ENCODE measurements at places on chromosomes 2 and 18.

GRCh38 chr18:53745224-53745967, 479.1 kb downstream of the MBD2 start:
- no peak for DNase-seq

- DNase-seq = peak; percentile 63
Observed at GRCh38 chr2:216404010-216404618, 8.2 kb upstream of the SMARCAL1 start.

DNA sequence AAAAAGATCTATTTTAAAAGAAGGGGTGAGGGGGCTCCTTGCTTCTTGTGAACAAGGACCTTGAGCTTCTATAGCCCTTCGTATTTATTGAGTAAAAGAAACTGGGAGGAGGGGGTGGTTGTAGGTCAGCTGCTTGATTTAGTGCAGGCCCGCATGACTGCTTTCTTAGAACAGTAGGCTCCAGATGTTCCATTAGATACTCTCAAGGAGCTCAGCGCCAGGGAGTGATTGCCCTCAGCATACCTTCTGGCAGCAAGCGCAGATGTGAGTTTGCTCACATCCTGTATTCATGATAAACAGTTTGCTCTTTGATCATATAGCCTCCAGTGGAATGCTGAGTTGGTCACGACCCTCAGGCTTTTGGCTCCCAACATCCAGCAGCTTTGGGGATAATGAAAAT, 108.9 kb upstream of the XPO1 start:
- no peak for DNase-seq

DNA sequence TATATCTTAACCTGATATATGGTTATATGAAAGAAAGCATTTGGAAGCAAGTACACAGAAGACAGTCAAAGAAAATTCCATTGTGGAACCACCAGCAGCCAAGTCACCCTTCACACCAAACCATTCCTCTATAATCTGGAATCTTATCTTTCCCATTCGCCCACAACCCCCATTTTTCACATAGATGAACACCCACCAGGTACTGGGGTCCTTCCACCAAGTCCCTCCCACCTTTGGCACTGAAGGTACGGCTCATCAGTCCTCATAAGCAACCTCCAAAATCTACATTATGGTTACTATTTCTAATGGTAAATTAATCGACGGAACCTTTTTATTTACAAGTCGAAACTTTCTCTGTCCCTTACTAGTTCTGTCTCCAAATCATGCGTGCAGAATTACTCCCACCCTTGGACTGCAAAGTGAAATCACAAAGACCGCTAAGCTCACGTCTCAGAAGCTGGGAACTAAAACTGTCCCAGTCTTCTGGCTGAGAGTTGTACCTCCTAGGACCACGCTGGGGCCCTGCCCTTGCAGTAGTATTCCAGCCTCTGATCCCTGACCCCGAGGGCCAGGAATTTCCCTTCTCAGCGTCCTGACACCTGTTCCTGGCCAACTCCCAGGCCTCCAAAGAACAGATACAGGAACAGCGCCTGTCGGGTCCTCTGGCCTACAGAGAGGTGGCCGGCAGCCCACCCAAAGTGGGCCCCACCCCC, 702 bp downstream of the OLA1 start:
- DNase-seq = no peak

DNA sequence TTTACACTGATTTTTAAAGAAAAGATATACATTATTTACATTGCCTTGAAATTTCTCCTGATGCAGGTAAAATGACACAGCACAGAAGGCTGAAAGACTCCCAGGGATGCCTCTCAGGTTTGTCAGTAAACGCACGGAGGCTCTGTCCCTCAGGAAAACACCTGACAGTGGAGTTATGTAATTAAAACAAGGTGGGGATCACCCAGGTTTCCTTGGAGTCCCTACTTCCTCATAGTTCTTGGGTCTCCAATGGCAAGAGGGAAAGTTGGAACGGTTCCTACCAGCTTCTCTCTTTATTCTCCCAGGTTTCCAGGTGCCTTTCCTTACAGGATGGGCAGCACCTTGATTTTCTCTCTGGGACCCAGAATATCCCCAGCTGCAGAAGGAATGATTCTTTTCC, 654.8 kb downstream of the SLC4A3 start:
- DNase-seq = no peak

DNA sequence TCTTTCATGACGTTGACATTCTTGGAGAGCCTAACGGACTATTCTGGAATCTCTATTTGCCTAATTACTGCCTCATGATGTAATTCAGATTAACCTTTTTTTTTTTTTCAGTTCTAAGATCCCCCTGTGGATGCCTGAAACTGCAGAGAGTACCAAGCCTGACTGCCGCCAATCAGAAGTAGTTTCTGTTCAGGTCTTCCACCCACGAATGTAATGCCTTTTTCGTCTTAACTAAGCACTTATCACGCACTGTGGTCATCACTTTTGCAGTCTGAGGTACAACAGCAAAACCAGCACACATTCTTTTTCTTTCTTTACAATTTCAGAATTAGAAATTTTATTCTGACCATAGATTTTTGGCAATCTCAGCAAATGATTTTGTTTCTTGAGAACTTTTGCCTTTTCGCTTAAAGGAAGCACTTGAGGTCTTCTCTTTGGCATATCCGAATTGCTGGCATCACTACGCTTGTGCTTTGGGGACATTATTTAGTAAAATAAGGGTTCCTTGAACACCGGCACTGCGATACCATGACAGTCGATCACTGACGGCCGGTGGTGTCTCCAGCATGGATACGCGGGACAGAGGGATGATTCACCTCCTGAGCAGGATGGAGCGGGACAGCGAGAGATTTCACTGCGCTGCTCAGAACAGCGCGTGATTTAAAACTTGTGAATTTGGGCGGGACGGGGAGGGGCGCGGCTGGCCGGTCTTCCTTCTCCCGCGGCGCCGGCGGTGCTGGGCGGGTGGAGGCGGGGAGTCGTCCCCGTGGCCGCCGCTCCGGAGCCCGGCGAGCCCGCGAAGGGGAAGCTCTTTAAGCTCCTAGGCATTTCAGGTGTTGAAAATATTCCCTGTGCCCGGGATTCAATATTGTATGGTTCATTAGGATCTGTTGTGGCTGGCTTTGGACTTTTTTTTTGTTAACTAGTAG, 32.0 kb upstream of the GPR55 start:
- peak; percentile 32 for DNase-seq

- DNase-seq = no peak
Observed at GRCh38 chr2:48180557-48180956, 274.3 kb upstream of the FBXO11 start.

- DNase-seq = no peak
Observed at GRCh38 chr2:65436824-65437221, 4.4 kb upstream of the SPRED2 start.

DNA sequence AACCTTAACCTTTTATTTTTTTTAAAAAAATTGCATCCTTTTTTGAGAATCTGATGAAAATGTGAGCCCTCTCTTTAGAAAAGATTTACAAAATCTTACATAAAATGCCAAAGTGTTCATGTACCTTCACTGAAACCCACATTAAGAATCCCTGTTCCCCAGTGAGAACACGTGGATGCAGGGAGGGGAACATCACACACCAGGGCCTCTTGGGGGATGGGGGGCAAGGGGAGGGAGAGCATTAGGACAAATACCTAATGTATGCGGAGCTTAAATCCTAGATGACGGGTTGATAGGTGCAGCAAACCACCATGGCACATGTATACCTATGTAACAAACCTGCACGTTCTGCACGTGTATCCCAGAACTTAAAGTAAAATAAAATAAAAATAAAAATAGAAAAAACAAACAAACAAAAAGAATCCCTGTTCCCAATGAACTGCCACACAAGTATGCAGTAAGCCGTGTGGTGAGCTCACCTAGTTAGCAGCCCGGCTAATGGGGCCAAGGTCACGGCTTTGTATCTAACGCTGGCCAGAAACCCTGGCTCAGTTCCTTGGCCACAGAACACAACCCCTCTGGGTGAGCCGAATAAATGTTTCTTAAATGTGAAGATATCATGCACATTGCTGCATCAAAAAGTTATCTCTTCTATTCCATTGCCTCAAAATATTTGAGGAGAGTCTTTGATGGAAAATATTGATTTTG, 41.4 kb downstream of the CHST9 start:
- DNase-seq = no peak

DNA sequence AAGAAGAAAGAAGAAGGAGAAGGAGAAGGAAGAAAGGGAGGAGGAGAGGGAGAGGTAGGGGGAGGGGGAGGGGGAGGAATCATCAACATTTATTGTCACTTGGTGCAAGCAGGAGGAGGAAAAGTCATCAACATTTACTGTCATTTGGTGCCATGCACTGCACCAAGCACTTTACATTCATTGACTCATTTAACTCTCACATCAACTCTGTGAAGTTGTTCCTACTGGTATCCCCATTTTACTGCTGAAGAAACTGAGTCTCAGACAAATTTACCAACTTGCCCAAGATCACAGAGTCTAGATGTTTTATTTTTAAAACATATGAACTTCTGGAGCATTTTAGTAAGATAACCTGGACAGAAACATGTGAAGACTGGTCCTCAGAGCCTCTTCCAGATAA, 46.7 kb upstream of the NEB start:
- no peak for DNase-seq
